ENCODE measurements at places on chromosomes 2 and 18.

DNA sequence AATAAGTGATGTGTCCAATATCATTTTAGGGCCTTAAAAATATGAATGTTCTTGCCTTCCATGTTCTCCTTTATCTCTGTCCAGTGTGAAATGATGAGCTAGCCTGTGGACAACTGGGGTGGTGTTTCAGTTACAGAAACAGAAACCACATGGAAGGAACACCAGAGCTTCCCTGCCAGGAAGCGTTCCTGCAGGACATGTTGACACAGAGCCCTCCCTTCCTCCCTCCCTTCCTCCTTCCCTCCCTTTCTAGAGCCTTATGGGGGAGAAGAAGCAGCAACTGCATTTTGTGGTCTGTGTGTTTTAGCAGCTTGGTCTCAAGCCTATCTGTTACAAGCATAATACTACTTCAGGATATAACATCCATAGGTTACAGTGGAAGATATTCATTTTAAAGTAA is 539.7 kb upstream of the NETO1 start:
- DNase-seq = no peak

- DNase-seq = no peak
Measured at GRCh38 chr2:43160778-43161177, 65.6 kb downstream of the ZFP36L2 start.

GRCh38 chr2:8238521-8239230 is 443.2 kb upstream of the ID2 start:
- no peak for DNase-seq

DNA sequence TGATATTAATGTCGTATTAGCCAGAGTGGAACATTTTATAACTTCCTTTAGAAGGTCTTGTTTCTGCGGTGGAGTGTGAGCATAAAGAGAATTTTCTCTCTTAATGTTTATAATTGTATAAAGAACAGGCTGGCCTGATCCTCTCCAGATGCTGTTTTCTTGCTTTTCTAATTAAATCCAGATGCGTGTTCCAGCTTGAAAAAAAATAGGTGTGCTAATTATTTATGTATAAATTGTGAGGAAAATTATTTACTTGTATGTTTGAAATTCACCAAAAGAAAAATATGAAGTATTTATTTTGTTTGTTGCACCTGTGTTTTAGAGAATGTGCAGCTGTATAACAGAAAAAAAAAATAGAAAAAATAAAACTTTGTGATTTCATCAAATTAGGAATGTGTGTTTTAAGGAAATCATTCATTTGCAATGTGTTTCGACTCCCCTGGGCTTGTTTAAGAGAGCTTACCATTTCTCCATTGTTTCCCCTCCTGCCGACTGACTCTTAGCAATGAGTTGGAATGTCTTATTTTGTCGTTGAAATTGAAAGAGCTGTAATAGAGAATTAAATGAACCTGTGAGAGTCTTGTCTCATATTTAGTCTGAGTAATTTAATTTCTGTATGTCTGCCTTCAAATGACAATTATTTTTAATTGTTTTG is 220.1 kb upstream of the NXPH2 start:
- DNase-seq = no peak

DNA sequence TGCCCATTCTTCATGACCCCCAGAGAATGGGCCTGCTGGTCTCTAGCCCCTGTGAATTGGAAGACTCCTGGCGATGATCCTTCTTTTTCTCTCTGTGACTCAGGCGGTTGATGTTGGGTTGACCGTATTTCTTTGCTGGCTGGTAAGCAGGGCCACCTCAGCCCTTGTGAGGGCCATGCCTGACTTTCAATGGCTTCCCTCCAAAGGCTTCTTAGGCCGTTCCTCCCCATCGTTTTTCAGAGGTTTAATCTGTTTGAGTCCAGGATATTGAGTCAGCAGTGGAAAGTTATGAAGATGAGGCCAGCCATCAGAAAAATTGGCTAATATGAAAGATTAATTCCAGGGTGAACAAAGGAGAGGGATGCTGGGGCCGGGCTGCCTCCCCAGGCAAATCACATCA is 13.6 kb downstream of the HPCAL1 start:
- no peak for DNase-seq

DNA sequence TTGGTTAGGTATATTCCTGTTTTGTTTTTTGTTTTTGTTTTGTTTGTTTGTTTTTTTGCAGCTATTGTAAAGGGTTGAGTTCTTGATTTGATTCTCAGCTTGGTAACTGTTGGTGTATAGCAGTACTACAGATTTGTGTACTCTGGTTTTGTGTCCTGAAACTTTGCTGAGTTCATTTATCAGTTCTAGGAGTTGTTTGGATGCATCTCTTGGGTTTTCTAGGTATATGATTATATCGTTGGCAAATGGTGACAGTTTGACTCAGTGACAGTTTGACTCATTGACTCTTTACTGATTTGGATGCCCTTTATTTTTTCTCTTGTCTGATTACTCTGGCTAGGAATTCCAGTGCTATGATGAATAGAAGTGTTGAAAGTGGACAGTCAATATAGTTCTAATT is 53.7 kb downstream of the APLF start:
- no peak for DNase-seq

GRCh38 chr18:14976736-14977430 is 228.9 kb downstream of the ANKRD30B start:
- no peak for DNase-seq

DNA sequence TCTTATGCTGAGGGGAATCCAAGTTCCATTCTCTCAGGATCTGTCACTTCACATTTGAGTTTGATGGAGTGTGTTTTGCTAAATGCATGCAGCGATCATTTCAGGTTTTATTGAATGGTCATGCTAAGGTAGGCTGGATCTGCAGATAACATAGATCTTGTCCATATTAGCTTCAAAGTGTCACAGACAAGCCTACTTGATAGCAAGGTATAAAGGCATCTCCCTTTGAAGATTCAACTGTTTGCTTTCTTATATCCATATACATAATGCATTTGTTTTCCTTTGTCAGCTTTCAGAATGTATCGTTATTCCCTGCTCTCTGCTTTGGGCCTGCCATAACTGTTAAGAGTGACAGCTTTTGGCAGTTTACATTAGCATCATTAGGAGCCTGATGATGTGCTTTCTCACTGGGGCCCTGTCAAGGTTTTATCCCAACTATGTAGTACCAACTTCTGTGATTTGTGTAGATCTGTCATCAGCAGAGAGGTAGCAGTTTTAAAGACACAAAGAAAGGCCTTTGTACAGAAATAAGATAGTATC is 604.3 kb upstream of the CDH7 start:
- no peak for DNase-seq

- DNase-seq = no peak
Measured at GRCh38 chr2:64779117-64779690, 125.5 kb upstream of the SERTAD2 start.

DNA sequence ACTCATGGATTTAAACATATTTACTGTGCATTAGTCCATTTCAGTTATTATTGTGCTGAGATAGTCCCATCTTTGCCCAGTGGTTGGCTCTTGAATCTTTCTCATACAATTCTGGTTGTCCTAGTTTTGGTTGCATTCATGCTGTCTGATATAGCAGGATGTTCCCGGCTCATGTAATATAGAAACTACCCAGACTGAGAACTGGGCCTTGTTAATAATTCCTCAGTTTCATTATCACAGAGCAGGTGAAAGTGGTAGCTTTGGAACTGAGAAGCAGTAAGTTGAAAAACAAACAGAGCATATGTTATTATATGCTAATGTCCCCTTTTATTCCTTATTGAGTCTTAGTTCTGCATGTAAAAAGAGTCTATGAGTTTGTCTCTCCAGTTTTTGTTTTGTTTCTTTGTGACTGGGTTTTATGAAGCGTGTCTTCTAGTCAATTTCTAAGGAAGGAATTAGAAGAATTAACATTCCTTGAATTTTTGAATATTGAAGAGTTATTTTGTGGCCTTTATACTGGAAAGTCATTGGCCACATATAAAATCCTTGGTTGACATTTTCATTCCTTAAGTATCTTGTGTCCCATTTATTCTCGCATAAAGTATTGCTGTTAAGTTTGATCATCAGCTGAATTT is 43.3 kb downstream of the EIF5B start:
- no peak for DNase-seq

DNA sequence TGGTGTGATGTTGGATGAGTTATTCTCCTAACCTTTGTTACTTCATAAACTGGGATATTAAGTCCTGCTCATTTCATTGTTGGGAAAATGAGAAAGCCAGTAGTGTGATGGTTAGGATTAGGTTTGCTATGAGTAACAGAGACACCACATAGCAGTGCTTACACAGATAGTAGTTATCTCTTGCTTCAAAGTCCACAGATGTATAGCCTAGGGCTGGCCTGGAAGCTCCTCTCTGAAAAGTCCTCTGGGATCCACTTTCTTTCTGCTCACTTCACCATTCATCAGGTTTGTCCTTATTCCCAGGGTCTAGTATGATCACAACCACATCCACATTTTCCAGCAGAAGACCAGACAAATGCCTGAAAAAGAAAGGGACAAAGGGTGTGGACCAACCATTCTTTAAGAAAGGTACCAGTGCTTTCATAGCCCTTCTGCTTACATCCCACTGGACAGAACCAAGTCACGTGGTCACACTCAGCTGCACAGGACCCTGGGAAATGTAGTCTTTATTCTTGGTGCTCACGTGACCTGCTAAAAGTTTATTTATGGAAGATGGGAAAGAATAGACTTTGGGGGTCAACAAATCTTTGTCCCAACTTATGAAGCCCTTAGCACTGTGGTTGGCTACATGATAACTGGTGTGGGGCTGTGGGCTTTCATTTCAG is 108.9 kb downstream of the INSIG2 start:
- no peak for DNase-seq

DNA sequence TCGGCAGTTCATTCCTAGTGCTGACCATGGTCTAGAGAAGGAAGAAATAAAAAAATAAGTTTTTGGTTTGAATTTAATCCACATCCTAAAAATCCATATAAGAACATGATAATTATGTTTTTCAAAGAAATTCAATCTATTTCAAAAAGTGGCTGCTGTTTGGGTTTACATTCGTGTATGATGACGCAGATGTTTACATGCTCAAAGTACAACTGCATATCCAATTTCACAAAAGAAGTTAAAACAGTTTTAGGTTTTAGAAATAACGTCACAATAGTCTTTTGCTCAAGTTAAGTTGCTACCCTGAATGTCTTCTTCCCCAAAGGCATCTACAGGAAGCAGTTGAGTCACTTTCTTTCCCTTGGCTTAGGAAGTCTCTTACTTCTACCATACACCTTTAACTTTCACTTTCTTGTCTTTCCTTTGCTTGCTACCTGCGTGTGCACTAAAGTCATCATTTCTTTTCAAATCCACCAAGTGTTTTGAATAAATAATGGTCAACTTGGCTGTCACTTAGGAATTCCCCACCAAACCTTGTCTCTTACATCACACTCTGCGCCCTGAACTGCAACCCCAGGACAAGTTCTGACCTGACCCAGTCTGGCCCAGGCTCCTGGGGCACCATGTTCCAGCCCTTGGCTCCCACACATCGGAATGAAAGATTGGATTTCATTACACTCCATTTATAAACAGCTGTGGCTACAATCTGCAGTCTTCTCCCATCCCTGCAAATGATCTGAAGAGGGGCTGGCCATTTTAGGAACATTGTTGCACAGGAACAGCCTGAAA is 28.4 kb downstream of the FAM237A start:
- DNase-seq = no peak

GRCh38 chr18:48950536-48951447 is at the start of gene SMAD7:
SMAD7 (minus strand) TSS chr18:48950965; CDS start chr18:48950424, 541 bp downstream.
- no peak for DNase-seq

DNA sequence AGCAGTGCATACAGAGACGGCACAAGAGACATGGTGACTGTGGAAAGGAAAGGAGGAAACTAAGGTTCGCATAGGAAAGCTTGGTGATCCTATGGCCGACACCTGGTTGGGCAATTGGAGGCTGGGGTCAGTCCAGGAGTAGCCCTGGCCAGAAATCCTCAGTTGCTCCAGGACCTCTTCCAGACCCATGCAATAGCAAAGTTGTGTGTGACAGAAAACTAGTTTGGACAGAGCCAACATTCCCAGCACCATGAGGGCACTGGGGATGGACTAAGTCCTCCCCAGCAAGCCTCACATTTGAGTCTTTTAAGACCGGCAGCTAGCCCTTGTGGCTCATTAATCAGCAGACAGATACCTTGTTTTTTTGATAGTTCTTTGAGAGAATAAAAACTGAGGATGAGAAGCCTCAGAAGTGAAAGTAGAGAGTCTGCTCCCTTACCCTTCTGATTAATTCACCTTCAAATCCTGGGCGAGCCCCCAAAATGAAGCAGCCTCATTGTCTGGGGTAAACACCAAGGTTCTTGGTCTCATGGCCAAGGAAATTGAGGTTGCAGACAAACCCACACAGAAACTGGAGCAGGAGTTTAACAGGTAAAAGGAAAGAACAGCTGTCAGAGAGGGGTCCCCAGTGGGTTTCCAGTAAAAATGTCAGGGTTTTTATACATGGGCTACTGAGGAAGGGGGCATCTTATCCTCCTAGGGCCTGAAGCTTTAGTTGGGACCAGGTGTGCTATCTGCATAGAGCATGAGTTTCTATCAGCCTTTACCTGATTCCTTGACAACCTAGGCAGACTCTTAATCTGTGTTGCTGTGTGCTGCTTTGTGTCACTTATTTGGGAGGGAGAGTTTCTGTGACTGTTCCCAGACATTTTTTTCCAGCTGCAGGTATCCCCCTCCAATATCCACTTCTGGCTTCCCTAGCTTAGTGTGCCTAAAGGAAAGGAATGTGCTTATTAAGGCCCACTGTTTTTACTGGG is 39.1 kb downstream of the STK17B start:
- peak; percentile 21 for DNase-seq

DNA sequence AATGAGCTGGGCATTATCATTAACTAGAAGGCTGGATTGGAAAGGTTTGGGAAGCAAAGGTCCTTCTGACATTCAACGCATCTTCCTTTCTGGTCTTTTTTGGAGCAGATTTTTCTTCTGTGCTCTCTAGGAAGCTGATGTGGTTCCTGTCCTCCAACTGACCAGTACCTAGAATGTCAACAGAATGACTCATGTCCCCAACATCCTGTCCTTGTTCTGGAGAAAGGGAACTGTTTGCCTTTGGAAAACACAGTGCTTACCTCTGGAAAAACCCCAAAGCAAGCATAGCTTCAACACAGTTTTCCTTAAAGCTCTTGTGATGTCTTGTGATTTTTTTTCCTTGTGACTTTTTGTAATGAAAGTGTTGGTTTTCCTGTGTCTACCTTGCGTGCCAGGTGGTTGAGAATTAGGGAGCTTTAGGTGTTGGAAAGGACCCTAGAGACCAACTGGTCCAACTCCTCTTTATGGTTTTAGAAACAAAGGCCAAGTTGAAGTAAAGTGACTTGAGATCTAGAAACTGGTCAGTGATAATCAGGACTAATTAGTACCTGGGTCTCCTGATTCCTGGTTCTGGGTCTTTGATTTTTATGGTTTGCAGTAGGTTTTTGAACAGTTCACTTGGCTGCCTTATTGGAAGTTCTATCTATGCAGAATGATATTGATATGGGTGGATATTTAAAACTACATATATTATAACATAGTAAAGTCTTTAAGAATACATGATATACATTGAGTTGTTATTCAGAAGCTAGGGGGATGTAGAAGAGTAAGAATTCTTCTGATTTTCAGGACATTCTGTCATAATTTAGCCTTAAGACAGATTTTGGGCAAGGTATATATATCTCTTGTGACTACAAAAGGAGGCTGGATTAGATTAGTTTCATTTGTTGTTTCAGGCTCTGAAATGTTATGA is 70.5 kb downstream of the FMNL2 start:
- DNase-seq = no peak

GRCh38 chr2:131148426-131148825 is 43.3 kb downstream of the PLEKHB2 start:
- no peak for DNase-seq
